Type B pancreatic cell (in vitro differentiated cells): ENCODE measurements at places on chromosomes 13 and 19.
A peak's percentile ranks its signal among the peaks of the same experiment; 100 is the strongest.

DNA sequence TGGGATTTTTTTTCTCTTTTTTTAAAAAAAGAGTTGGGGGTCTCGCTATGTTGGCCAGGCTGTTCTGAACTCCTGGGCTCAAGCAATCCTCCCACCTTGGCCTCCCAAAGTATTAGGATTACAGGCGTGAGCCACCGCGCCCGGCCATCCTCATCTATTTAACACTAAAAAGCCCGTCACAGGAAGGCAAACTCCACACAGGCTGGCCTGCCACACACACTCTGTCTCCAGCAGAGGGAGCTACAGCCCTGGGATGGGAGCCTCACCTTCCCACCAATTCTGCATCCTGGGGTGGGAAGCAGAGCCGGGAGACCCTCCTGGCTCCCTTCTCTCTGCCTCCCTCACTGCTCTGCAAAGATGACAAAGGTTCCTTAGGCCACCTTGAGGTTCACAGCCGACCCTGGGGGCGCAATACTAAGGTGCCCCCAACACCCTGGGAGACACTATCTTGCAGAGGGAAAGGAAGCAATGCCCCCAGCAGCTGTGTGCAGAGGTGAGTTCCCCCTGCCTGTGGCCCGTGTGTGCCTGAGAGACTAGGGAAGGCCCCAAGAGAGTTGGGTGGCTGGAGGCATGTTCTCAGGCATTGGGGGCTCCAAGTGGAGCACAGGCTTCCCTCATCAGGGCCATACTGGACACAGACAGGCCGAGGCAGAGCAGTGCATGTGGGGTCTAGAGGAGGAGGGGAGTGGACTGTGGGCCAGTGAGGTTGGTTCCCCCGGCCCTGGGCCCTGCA lies 27.4 kb upstream of the TIMM44 start:
- H3K27ac ChIP-seq, result peak overlapping the region; percentile 41
- no peak overlapping the region for H3K4me3 ChIP-seq

DNA sequence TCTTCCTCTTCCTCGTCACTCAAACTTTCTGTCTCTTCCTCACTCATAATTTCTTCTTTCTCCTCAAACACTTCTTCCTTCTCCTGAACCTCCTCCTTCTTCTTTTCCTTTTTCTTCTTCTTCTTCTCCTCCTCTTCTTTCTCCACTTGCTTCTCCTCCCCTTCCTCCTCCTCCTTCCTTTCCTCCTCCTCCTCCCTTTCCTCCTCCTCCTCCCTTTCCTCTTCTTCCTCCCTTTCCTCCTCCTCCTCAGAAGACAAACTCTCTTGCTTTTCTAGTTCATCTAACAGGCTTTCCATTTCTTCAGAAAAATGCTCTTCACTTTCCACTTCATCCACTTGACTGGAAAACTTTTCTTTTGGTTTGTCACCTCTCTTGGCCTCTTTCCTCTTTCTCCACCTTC lies 19.8 kb downstream of the WDR87 start:
- no peaks in the 10 kb centered on the region for H3K4me1 ChIP-seq
- H3K4me3 ChIP-seq, result no peak overlapping the region

DNA sequence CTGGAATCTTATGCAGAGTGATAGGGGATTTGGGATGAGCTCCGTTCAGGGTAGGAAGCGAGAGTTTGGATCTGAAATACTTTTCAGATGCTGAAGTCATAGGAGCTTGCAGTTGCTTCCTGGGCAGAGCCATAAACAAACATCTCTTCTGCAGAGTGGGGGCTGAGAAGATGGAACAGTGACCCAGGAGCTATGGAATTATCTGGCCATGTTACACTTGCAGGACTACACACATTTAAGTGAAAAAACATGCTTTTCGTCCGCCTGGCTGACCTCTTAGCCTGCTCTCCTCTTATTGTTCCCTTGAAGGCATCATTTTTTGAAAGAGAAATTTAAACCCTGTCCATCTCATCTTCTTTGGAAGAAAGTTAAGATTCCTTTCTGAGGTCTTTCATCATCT lies 40.7 kb downstream of the PSG11 start:
- no peaks in the 10 kb centered on the region for H3K4me1 ChIP-seq
- H3K27me3 ChIP-seq, result no peaks in the 10 kb centered on the region
- H3K4me3 ChIP-seq, result no peak overlapping the region
- H3K36me3 ChIP-seq, result no peaks in the 10 kb centered on the region
- no peak for DNase-seq
- no peak overlapping the region for H3K27ac ChIP-seq

- H3K36me3 ChIP-seq, result peaks cover 18% of the 10 kb centered on the region
- no peaks in the 10 kb centered on the region for H3K4me1 ChIP-seq
- H3K4me3 ChIP-seq, result no peak overlapping the region
- H3K27ac ChIP-seq, result no peak overlapping the region
Observed at GRCh38 chr13:98792785-98793495, 40.5 kb upstream of the SLC15A1 start.

GRCh38 chr13:29111446-29111845 lies 291.3 kb downstream of the MTUS2 start:
- no peak overlapping the region for H3K27ac ChIP-seq
- H3K4me3 ChIP-seq, result no peak overlapping the region
- DNase-seq, result no peak

DNA sequence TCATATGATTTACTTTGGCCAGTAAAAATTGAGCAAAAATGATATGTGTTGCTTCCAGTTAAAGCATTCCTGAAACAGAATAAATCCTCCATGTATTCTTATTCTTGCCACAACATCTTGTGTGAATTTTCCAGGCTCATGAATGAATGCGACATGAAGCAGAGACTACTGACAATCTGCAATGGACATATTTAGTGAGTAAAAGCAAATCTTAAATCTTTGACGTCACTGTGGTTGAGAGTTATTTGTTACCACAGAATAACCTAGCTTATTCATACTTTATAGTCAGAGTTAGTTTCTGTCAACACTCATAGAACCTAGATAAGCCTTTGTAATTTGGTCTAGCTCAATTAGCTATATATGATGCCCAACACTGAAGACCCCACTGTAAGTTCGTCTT lies 1443.1 kb downstream of the PCDH9 start:
- no peaks in the 10 kb centered on the region for H3K4me1 ChIP-seq
- no peak overlapping the region for H3K4me3 ChIP-seq
- H3K27me3 ChIP-seq, result no peaks in the 10 kb centered on the region
- no peak for DNase-seq
- no peak overlapping the region for H3K27ac ChIP-seq
- no peaks in the 10 kb centered on the region for H3K36me3 ChIP-seq
